Astrocyte of the cerebellum (primary cell): ENCODE measurements at places on chromosomes 4 and X.

GRCh38 chr4:4182835-4183568 is 43.7 kb downstream of the OTOP1 start:
- DNase-seq = no peak

- DNase-seq = peak; percentile 61
Observed at GRCh38 chr4:76856243-76857073, 41.5 kb downstream of the SOWAHB start.

DNA sequence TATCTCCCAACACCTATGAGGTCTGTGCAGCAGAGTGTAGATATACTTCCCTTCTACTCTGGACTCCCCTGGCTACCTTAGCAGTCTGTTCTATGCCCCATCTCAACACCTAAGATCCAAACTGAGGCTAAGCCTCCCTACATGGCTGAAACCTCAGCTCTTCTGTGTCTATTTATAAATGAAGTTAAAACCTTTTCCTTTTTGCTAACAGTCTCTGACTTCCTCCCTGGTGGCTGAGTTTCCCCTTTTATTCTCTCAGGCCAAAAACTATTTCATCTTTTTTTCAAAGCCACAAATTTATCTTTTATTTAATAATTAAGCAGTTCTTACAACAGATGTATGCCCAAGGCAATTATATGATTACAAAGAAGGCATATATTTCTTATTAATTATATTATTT is 111.8 kb upstream of the STIM2 start:
- no peak for DNase-seq

DNA sequence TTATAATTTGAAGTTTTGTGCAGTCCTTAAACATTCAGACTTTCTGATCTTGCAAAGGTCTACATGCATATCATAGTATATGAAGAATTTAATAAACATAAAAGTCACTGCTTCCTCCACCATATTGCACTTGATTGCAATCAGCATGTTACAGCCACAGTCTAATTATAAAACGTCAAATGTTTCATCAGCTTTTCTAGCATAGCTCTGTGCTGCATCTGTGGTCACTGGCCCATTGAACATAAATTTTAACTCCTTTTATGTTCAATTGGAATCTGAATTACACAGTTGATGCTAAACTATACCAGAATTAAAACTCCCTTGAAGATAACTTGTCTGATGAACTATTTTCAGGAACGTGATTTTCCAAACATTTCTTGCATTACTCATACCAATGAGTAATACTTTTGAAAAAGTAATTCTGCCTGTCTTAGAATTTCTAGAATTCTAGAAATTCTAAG is 329.1 kb downstream of the GALNTL6 start:
- DNase-seq = no peak

- no peak for DNase-seq
Observed at GRCh38 chrX:76148753-76149152, 24.1 kb upstream of the PBDC1 start.

- peak; percentile 6 for DNase-seq
Observed at GRCh38 chr4:126533146-126533805, 1099.5 kb upstream of the INTU start.

DNA sequence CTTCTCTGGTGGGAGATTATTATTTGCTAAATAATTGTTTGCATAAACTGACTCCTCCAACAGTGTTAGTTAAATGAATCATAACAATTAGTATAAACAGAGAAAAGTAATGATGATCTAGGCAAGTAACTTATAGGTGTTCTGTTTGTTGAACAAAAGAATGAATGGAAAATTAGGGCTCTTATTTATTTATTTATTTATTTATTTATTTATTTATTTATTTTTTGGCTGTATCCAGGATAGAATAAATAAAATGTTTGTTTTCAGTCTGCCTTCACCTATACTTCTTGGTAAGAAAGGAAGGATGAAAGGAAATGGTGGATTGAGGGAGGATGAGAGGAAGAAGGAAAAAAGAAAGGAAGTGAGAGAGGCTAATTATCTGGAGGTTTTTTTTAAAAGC is 561.6 kb upstream of the MAGEB2 start:
- DNase-seq = no peak

- peak; percentile 36 for DNase-seq
Observed at GRCh38 chr4:145012841-145013240, 85.2 kb downstream of the ANAPC10 start.

GRCh38 chr4:27068151-27068867 is 207.7 kb downstream of the STIM2 start:
- no peak for DNase-seq

GRCh38 chr4:111519683-111520082 is 625.6 kb upstream of the FAM241A start:
- DNase-seq = no peak

- DNase-seq = no peak
Observed at GRCh38 chr4:137754652-137755471, 222.6 kb upstream of the PCDH18 start.

DNA sequence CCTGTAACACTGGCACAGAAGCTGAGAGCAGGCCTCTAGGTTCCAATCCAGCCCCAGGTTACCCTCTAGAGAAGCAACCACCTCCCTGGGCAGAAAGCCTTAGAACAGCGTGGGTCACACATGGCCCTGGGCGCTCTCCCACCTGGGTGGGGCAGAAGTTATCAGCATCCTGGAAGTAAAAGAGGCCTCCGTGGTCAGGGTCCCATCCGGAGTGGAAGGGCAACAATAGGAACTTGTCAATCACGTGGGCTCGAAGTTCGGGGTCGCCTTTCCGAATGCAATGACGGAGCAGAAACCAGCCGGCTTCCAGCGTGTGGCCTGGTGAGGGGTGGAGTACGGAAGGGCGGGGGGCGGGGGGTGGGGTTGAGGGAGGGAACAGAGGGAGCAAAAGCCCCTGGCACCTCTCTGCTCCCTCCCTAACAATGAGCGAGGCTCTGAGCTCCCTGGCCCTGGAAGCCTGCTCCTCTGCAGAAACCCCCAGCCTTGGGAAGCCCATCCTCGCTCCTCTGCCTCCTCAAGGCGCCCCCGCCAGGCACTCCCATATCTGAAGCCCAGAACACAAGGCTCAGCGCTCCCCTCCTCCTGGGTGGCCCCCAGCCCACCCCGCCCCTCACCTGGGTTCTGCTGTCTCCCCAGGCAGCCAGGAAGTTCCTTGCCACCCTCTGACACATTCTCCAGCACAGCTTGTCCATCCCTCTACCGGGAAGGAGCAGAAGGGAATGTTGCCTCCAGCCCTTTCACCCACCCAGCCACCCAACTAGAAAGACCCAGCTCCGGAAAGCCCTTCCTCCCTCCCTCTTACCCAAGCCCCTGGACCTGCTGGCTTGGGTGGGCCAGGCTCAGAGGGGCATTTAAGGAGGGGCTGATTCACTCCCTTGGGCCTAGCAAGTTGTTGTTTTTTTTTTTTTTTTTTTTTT is 2.8 kb downstream of the RENBP start:
- DNase-seq = no peak

- no peak for DNase-seq
Observed at GRCh38 chr4:96264941-96265463, 425.1 kb downstream of the PDHA2 start.

GRCh38 chr4:152999346-153000075 is 63.4 kb downstream of the FHDC1 start:
- no peak for DNase-seq

DNA sequence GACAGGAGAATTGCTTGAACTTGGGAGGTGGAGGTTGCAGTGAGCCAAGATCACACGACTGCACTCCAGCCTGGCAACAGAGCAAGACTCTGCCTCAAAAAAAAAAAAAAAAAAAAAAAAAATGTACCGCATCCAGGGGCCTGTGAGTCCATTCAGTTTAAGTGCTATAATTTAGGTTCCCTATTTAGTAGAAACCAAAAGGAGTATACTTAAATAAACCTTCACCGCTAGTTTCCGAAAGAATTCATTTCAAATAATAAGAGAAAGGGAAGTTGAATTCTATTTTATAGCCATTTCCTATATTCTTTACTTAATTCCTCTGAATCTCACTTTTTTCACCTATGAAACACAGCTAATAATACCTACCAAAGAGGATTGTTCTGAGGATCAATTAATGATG is 20.8 kb upstream of the LRBA start:
- DNase-seq = no peak

DNA sequence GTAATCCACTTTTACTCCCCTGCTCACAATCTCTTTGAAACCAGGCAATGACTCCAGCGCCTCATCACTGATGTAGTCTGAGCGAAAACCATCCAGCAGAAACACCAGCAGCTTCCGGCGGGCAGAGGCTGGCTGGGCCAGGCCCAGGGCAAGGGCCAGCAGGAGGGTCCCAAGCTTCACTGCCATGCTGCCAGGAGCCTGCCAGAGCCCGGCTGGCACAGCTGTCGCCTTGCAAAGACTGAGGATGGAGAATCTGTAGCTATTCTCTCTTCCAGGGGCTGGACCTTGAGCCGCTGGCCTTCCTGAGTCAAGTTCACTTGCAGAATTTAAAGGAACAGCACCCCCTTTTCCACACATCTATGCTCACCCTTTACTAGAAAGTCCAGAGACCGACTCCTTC is at the start of gene ENPP6:
TSS of gene ENPP6 (minus strand) at position 240 of the 400 bp plus-strand sequence. CDS start at position 186, 54 bp downstream.
- DNase-seq = no peak

GRCh38 chrX:15930585-15930984 is 76.0 kb upstream of the AP1S2 start:
- peak; percentile 29 for DNase-seq

DNA sequence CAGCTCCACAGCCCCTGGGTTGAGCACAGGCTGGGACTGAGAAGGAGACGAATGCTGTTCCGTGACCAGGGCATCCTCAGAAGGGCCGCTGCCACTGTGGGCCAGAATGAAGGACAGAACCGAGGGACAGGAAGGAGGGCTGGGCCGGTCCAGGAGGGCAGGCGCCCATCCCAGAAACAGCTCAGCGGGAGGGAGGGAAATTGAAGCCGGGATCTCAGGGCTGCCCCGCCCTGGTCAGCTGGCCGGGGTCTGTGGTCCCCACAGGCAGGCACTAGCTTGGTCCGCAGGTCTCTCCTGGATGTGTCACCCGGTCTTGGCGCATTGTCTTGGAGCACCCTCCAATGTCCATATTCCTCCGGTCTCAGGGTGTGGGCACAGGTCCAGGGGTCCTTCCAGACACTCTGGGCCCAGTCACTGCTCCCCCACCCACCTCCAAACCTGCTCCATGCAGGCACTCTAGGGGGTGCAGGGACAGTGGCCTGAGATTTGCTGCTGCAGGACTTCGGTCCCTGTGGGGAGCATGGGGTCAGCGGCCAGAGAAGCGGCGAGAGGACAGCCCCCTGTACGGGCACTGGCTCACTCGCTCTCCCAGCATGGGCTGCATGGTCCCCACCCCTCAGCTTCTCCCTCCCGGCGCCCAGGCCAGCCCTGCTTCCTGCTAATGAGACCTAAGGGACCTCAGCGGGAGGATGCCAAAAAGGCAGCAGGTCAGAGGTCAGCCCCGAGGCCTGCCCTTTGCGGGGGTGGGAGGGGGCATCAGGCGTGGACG is 23.9 kb upstream of the MXD4 start:
- no peak for DNase-seq

DNA sequence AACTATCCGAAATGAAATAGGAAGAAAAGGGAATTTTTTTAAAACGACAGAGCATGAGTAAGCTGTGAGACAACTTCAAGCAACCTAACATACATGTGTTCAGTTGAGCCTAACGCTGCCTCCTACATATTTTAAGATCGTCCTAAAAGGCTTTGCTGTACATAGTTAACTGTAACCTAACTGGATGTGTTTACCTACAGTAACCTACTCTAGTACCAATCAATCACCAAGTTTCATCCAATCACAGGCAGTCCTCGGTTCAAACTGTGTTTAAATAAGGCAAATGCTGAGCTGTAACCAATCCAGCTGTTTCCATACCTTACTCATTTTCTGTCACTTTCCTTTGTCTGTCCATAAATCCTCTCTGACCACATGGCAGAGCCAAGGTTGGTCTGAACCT is 17.1 kb downstream of the RCHY1 start:
- DNase-seq = no peak

- DNase-seq = no peak
Observed at GRCh38 chrX:22165732-22166457, 106.8 kb upstream of the CBLL2 start.

GRCh38 chr4:120857312-120857711 is 65.2 kb downstream of the PRDM5 start:
- no peak for DNase-seq

DNA sequence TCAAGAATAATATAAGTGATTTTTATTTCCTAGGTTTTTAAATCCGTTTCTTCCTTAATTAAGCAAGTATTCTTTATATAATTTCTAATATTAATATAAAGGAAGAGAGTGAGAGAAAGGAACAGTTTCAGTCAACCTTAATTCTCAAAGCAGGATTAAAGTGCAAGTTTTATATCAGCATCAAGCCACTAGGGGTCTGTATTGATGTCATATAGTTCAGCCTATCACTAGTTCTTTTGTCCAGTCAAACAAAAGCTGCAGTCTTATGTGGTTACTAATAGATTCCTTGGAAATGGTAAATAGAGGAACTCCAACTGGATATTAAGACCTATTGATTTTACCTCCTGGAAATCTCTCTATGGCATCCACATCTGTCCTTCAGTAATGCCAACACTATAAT is 82.0 kb downstream of the NAP1L3 start:
- no peak for DNase-seq

DNA sequence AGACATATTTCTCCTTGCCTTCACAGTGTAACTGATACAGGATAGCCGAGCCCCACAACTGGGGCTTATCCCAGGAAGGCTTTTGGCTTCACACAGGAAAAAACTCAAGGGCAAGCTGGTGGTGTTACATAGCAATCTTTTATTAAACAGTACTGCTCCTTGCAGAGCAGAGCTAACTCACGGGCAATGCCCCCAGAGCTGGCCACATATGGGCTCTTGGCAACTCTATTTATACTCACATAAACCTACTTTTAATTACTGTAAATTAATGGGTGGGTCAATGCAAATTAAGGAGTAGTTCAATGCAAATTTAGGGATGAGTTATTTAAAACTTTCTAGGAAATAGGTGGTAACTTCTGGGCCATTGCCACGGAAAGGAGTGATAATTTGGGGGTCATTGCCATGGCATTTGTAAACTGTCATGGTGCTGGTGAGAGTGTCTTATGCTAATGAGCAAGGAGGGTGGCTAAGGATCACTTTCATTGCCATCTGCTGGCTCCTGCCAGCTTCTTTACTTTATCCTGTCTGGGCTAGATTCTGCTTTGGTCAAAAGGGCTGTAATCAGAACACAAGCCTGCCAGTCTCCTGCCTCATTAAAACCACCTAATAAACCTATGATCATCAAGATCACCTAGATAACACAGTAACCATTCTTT is 288.8 kb downstream of the CENPC start:
- DNase-seq = no peak

DNA sequence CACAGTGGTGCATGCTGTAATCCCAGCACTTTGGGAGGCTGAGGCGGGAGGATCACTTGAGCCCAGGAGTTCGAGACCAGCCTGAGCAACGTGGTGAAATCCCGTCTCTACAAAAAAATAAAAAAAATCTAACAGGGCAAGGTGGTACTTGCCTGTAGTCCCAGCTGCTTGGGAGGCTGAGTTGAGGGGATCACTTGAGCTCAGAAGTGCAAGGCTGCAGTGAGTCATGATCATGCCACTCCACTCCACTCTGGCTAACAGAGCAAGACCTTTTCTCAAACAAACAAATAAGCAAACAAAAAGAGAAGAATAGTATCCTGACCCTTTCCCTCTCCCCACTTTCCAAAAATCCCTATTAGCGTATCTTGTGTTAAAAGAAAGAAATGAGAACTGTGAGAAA is 52.7 kb downstream of the NPY1R start:
- no peak for DNase-seq

GRCh38 chr4:144948009-144948408 is 150.0 kb downstream of the ANAPC10 start:
- no peak for DNase-seq
